ENCODE measurements at places on chromosomes 13 and 19.
A peak's percentile ranks its signal among the peaks of the same experiment; 100 is the strongest.

DNA sequence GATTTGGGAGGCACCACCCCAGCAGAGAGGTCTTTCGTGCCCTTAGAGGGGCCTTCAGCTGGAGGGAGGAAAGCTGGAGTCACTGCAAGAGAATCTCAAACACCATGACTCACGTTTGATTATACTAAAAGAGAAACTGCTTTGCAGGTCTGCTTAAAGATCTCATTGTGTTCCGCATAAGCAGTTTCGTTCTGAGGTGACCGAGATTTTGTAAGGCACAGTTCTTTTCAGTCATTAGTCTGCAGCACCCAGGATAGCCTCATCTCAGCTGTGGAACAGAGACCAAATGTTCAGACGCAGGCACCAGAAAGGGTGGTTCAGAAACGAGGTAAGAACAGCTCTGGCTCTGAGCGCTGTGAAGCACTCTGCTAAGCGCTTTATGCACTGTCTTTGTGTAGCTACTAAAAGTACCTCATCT lies 71.2 kb upstream of the GTF3A start:
- peak; percentile 68 for DNase-seq

- DNase-seq: no peak
Observed at GRCh38 chr19:1653300-1653628, 849 bp upstream of the TCF3 start.

- peak; percentile 86 for DNase-seq
Observed at GRCh38 chr19:4730740-4731171, 7.1 kb upstream of the DPP9 start.

- peak; percentile 78 for DNase-seq
Observed at GRCh38 chr13:39038569-39039030, 344 bp downstream of the NHLRC3 start.

GRCh38 chr19:28793391-28794168 lies 419.4 kb downstream of the UQCRFS1 start:
- no peak for DNase-seq

DNA sequence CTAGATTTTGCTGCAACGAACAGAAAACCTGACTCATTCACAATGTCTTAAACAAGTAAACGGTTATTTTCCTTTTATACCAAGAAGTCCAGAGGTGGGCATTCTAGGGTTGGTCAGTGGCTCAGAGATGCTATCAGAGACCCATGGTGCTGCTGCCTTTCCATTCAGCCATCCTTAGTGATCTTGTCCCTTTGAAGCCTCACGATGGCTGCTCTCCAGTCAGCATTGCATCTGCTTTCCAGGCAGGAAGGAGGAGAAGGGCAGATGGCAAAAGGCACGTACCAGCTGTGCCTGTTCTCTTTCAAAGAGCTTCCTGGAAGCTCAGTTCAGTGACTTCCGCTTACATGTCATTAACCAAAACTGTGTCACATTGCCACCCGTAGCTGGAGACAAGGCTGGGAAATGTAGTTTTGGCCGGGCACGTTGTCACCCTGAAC lies 30.1 kb downstream of the WDFY2 start:
- peak; percentile 68 for DNase-seq

DNA sequence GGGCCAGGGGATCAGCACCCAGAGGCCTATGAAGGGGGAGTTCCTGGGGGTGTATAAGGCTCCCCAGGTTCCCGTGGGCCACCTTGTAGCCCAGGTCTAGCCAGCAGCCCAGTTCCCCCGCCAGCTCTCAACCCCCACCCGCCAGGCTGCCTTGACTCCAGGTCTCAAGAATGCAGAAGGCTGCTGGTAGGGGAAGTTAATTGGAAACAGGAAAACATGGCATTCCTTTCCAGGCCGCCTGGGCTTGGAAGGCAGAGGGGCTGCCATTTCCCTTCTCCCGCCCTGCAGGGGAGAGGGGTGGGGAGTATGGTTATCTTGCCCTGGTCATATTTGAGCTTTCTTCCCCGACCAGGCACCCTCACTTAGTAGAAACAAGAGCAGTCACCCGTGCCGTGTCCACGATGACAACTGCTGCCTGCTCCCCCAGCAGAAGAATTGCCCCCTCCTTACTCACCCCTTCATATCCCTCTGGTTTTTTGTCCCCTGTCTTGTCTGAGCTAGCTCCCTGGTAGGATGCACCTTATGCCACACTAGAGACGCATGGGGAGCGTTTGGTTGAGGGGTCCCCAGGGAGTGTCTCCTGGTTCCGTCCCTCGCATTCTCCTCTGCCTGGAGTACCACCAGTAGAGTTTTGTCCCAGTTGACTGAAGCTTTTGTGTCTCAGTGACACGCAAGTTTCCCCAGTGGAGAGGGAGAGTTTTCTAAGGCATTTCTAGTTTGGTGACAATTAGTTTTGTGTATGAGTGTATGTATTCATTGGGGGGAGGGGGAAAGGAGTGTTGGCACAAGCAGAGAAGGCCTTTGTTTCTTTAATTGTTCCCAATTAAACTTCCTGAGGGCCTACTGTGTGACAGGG lies 4.5 kb downstream of the BICRA start:
- no peak for DNase-seq

- no peak for DNase-seq
Observed at GRCh38 chr19:44696939-44697669, 1.8 kb upstream of the CEACAM16 start.

- peak; percentile 80 for DNase-seq
Observed at GRCh38 chr19:10288662-10289166, 1.0 kb upstream of the ICAM5 start.

- no peak for DNase-seq
Observed at GRCh38 chr13:45863709-45864590, 12.4 kb upstream of the SIAH3 start.

GRCh38 chr19:10568062-10568825 lies 535 bp downstream of the CDKN2D start:
- peak; percentile 82 for DNase-seq

- no peak for DNase-seq
Observed at GRCh38 chr19:7685546-7686445, 5.2 kb downstream of the TRAPPC5 start.

- no peak for DNase-seq
Observed at GRCh38 chr13:92951273-92951890, 275.2 kb upstream of the GPC6 start.

Data from activated CD8-positive, alpha-beta memory T cell treated with anti-CD3 and anti-CD28 coated beads, Interleukin-2, amount 50 U/mL, for 48 hours (primary cell).